Activated CD8-positive, alpha-beta memory T cell treated with anti-CD3 and anti-CD28 coated beads, Interleukin-2, amount 10 ng/mL, durations not matched to agents 7 days and 5 days (primary cell): ENCODE measurements at places on chromosomes 3 and 15. TPM values are rescaled to one million over a fixed set of nuclear protein-coding genes. Genes with fewer than 3 reads are reported as not detected.

Gene DUOX2
- not detected for total RNA-seq

Gene GOLGA6L10
- total RNA-seq = 0.91 TPM

Gene MME
- not detected for total RNA-seq

Gene GPR156
- not detected for total RNA-seq

Gene LRRC2
- 0.07 TPM for total RNA-seq

Gene LRRN1
- 0.26 TPM for total RNA-seq

Gene CYP8B1
- not detected for total RNA-seq
